Stimulated activated CD8-positive, alpha-beta memory T cell treated with anti-CD3 and anti-CD28 coated beads, Interleukin-2, amount 100 ng/mL, for 1 hour (primary cell): ENCODE measurements at places on chromosomes 12 and 14.

GRCh38 chr14:81990312-81990761, 456.7 kb upstream of the SEL1L start:
- no peak for DNase-seq

DNA sequence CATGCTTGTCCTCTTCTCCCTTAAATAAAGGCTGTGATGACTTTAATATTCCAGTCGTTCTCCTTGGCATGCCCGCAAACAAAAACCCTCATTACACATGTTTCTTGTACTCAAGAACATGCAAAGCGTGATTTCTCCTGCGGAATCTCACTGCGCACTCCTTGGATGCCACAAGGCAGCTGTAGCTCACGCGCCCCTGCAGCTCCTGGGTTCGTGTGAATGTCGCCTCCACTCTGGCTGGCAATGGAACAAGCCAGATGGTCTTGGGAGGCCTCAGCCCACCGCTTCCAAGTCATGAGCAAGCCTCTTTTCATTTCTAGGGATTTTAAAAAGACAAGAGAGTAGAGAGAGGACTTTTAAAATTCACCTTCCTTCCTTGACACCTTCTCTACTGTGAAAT, 403.8 kb downstream of the PCNX1 start:
- no peak for DNase-seq

- DNase-seq: no peak
Observed at GRCh38 chr14:100325231-100325632, 2.1 kb downstream of the SLC25A47 start.

GRCh38 chr14:102947321-102948103, 25.0 kb downstream of the AMN start:
- DNase-seq: no peak

DNA sequence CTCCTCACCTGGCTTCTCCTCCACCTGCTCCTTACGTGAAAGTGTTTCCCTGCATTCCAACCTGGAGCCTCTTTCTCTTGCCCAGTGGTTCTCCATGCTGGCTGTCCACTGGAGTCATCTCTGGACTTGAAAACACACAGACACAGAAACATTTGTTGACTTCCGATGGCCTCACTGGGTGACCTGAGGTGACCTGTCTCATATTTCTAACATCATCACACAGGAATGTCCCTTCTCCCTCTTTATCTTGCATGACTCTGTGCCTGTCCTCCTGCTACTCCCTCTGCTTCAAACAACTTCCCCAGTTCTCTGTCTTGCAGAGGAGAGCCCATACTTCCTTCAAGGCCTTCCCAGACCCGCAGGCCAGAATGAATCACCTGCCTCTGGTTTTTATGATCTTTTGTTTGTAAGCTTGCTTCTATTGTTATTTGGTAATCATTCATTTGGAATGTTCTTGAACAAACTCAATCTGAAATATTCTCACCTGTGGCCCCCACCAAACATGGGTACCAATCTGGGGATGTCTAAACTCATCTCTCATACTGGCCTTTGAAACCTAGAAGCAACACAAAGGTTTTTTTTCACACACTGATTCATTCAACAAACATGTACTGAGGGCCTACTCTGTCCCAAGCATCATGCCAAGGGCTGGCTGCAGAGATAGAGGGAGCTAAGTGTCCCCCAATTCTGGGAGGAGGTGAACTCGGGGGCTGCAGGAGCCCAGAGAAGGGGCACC, 9.7 kb upstream of the RIN3 start:
- DNase-seq: no peak

GRCh38 chr12:21638054-21638891, 19.4 kb downstream of the LDHB start:
- DNase-seq: no peak

DNA sequence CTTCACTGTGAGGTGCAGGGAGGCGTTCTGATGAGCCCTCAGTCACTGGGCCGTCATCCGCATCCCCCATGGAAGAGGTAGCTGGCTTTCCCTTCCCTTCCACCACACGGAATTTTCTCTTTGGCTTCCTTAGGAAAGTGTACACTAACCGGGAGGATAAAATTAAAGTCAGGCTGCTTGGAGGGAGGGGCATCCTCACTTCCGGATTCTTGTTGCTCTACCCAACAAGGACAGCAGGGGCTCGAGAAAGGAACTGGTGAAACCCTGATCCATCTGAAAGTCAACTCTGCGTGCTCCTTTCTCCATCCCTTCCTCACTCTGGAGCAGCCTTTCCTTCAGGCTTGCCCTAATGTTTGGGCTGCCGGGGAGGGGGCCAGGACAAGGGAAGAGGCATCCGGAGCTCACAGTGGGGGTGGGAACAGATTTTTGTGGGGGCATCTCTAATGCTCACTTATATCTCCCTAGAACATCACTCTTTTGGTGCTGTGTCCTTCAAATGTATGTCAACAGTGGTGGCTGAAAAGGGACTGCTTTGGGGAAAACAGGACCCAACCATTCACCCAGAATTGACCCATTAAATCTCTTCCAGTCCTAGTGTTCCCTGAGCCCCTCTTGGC, 101.4 kb upstream of the FKBP4 start:
- DNase-seq: no peak

- no peak for DNase-seq
Observed at GRCh38 chr12:4148418-4149056, 125.0 kb upstream of the CCND2 start.

GRCh38 chr12:64323006-64323405, 67.6 kb downstream of the C12orf56 start:
- DNase-seq: no peak

DNA sequence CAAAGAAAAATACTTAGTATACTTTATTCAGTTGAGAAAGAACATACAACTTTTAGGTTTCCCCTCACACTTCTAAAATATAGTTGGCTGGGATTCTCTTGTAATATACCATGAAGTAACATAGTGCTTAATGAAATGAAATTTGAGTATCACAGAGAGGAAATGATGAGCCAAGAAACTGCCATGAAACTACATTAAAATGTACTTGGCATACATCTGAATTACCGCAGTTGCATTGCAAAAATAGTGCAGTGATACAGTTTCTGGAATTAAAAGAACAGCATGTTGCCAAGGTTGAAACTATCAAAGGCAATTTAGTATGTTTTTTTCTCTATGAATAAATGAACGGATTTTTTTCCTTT, 389.2 kb downstream of the TMEM117 start:
- no peak for DNase-seq

GRCh38 chr14:41130274-41130673, 476.4 kb upstream of the LRFN5 start:
- DNase-seq: no peak

- DNase-seq: no peak
Observed at GRCh38 chr12:52091869-52092268, 12.4 kb downstream of the SMIM41 start.

DNA sequence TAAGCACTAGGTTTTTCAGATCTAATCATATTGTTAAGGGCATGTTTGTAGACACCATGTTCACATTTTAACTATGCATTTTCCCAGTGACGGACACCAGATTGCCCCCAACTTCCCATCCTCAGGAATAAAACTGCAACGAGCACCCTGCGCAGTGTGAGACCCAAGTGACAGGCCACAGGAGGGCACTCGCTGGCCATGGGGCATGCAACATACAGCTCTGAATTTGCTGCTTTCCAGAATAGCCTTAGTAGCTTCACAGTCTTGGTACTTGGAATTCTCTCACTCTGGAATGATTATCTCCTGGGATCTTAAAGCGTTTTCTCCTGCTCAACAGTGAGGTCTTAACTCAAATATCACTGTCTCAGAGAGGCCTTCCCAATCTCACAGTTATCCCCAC, 972 bp upstream of the DDX47 start:
- no peak for DNase-seq

- no peak for DNase-seq
Observed at GRCh38 chr14:68274725-68275124, 455.1 kb downstream of the RAD51B start.

- DNase-seq: no peak
Observed at GRCh38 chr12:5571115-5571514, 139.2 kb downstream of the NTF3 start.

DNA sequence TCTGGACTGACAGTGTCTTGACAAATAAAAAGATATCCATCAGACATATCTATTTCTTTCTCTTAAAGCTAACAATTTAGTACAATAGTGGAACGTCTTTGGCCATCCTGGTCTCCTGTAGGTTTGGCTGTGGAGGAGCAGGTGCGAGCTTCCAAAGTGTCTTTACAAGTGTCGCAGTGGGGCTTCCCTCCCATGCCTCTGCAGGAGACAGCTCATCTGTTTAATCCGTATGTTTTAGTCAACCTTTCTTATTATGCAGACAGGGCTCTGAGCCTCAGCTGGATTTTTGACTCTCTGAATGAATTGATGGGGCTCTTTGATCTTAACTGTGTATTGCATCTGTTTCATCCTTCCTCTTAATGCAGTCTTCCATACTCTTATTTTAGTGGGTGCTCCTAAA, 57.5 kb downstream of the RMST start:
- no peak for DNase-seq

- no peak for DNase-seq
Observed at GRCh38 chr14:91903070-91903469, 35.7 kb upstream of the TC2N start.

GRCh38 chr14:58912799-58913432, 275.2 kb downstream of the DACT1 start:
- no peak for DNase-seq
